Mucosa of gallbladder (tissue), 1 donor: ENCODE measurements at places on chromosomes 1 and 21. TPM values are rescaled to one million over a fixed set of nuclear protein-coding genes. Genes with fewer than 3 reads are reported as not detected.

- DNase-seq, result no peak
Observed at GRCh38 chr1:68271596-68271995, 39.3 kb upstream of the WLS start.

GRCh38 chr21:45931397-45931969 is 50.1 kb upstream of the COL6A1 start:
- DNase-seq, result no peak

GRCh38 chr1:23578997-23579363 is 19.7 kb upstream of the ID3 start:
- DNase-seq, result no peak

- no peak for DNase-seq
Observed at GRCh38 chr1:3037281-3038040, 16.2 kb downstream of the ACTRT2 start.

DNA sequence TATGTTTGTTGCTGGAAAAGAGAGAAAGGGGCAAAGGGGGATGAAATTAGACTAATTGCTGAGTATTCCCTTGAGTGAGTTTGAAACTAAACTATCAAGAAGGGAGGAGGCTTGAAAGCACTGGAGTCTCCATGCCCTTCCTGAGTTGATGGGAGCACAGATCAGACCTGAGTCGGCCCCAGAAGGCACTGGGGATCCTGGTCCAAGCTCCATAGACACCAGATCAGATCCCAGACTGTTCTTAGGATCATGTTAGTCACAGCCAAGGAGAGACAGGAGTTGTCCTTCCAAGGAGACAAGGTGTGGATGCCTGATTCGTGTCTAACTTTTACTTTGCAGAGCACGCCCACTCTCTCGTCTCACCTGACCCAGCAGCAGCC is 152.3 kb downstream of the NR5A2 start:
- no peak for DNase-seq

DNA sequence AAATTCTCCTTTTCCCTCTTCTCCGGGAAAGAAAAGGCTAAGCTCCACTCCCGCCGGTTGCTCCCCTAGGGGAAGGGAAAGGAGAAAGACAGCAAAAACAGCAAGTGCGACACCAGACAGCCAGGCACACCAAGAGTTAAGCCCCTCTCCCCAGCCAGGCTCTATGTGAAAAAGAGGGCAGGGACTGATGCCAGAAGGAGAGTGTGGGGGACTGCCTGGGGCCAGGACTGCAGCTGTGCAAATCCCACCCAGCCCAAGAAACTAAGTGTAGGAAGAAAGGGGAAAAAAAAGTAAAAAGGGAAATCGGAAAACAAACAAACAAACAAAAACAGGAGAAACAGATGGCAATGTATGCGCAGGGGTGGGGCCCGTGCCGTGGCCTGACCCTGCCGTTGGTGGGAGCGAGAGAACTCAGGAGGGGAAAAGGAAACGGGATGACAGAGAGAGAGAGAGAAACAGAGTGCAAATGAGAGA is 27.7 kb upstream of the FMO1 start:
- no peak for DNase-seq

DNA sequence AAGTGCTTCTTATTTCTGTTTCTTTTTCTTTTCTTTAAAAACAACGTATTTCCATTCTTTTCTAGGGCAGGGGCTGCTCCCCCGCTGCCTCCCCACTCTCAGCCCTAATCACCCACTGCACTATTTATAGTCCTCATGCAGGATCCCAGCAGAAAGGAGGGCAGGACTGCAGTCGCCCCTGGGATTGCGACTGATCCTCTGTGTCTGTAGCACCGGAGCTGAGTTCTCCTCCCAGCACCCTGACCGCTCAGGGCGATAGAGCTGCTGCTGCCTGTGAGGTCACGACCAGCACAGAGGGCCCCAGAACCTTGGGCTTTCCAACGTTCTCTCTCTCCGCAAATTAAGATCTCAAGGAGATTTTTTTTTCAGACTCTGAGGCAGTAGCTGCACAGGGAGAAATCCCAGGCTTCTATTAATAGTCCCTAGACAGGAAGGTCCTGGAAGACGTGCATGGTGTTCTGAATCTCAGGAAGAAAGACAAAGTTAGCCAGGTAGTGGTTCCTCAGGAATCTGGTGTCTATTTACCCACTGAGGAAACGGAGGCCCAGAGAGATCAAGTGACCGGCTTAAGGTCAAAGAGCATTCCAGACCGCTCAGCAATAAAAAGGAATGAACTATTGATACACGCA is 46.8 kb downstream of the PRAMEF20 start:
- no peak for DNase-seq

DNA sequence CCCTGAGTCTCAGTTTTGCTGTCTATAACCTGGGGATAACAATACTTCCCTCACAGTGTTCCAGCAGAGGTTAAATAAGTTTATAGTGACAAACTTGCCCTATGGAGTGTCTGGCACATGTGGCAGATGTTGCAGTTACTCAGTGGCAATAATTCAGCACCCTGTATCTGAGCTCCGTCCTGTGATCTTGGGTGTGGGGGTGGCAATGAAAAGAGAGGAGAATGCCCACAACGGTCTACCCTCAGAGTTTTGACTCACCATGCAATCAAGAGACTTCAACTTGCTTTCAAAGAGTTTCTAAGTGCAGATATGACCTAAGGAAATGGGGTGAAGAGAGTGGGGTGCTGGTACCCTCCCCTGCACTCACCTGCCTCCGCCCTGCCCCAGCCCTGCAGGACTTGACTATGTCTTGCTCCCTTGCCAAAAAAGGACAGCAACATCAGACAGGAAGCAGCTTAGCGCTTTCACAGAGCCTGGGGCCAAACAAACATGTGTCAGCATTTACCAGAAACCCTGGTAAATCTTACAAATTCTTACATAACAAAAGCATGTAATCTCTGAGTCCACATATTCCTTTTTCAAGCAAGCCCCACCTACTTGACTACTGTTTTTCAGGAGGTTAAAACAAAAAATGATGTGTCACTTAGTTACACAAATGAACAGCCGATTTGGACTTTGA is 185.1 kb upstream of the CAMK1G start:
- no peak for DNase-seq

DNA sequence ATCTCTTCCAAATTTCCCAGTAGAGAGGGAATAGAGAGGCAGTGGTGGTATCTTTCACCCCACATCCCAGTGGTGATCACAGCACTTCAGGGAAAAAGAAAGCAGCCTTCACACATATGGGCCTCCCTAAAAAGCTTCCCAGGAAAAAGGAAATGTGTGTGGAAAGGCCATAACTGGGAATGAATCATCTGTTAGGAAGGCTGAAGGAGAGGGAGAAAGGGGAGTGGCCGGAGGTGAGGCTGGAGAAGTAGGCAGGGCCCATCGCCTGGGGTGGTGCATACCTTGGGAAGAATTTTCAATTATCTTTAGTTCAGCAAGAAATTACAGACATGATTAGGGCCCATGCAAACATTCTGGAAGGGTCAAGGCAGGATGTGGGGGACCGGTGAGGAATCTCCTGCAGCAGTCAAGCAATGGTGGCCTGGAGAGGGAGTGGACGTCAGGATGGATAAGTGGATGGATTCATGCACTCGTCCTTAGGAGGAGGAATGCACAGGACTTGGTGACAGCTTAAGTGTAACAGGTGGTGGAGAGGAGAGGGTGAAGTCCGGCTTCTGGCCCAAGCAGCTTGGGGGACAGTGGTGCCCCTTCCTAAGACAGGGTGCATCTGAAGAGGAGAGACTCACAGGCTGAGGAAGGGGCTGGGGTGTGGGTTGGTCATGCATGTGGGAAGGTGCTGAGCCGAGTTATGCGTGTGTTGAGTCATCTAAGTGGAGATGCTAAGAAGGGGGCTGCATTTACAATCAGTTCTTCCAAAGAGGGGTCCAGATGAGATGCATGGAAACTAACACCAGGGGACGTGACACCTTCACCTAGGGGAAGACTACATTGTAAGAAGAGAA is 17.9 kb downstream of the HIVEP3 start:
- DNase-seq, result peak; percentile 5

DNA sequence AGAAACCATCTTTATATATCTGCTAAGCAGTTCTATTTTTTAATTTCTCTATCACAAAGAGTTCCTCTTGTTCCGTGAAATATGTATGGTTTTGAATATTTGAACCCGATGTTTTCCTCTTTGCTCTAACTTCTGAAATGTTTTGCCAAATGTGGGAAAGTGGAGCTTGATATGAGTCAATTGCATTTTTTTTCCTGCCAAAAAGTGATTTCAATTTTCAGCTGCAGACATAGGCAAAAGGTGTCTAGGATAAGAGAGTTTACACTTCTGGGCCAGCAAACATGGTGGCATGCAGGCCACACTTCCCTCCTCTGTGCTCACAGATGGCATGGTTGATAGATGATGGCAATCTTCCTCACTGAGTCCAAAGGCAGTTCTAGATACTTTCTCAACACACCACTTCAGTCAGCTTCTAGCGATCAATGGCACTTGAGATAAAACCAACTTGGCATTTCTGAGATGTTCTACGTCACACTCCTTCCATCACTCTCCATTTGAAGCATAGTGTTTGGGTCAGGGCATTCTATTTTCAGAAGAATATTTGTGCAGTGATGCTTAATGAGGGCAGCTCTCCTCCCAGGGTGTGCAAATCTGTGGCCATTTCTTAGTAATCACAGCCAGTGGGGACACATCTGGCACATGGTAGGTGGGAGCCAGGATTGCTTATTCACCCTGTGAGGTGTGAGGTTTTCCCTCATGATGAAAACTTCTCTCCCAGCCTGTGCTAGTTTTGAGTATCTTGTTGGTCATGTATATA is 54.4 kb upstream of the SCAF4 start:
- no peak for DNase-seq

DNA sequence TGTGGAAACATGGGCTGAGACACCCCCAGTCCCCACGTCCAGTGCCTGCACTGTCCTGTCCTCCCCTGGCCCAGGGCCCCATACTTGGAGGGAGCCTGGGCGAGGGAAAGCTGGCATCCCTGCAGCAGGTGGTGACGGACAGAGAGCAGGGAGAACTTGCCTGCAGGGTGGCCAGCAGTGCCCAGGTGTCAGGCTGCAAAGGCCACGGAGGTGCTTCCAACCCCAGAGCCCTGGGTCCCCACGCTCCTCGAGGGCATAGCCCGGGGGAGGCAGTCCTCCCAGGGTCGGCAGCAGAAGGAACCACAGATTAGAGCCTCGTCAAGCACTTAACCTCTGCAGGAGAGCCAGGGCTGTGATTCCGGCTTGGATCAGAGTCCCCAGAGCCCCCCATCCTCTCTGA is 77.5 kb downstream of the ARHGEF16 start:
- no peak for DNase-seq

- no peak for DNase-seq
Observed at GRCh38 chr1:174222166-174222949, 63.0 kb downstream of the RABGAP1L start.

DNA sequence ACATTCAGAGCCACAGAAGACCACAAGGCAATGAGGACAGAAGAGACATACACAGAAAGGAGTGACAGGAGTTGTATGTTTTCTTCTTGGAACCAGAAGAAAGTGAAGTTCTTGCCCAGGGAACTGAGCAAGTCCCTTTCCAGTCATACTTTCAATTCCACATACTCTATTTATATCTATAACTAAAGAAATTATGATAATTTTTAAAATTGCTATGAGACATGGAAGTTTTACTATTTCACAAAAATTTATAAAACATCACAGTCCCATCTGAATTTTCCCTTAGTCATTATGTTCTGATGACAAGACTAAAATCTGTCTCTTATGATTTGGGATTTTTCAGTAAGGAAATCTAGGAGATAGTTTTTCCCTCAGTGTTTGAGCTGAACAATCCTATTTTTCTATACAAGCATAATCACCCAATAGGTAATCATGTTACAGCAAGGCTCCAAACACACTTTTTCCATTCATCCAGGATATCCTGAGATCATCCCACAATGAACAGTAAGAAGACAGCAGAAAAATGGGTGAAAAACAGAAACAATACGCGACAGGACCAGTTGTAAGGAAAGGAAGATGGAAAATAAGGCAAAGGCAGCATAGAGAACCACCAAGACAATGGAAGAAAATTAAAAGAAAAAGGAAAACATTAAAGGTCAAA is 154.6 kb downstream of the VAV3 start:
- no peak for DNase-seq

- no peak for DNase-seq
Observed at GRCh38 chr1:25863486-25864262, 4.4 kb upstream of the AUNIP start.

GRCh38 chr1:38047603-38048141 is 1.1 kb upstream of the POU3F1 start:
- no peak for DNase-seq

GRCh38 chr1:20685741-20686140 is 24.6 kb upstream of the DDOST start:
- DNase-seq, result no peak

DNA sequence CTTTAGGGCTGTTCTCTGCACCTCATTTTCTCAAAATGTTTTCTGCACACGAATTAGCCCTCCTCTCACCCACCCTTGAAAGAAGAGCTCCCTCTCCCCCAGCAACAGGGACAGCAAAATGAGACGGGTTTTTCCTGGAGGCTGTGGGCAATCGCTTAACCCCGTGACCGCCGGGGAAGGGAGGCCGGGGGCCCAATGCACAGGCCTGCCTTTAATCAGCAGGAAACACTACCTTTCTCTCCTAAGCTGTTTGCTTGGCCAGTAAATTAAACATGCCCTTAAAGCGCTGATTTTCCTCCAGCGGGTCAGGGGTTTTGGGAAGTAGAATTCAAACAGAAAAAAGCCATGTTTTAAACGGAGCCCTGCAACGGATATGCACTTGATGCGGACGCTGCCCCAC is 114.4 kb downstream of the PRDM16 start:
- no peak for DNase-seq

DNA sequence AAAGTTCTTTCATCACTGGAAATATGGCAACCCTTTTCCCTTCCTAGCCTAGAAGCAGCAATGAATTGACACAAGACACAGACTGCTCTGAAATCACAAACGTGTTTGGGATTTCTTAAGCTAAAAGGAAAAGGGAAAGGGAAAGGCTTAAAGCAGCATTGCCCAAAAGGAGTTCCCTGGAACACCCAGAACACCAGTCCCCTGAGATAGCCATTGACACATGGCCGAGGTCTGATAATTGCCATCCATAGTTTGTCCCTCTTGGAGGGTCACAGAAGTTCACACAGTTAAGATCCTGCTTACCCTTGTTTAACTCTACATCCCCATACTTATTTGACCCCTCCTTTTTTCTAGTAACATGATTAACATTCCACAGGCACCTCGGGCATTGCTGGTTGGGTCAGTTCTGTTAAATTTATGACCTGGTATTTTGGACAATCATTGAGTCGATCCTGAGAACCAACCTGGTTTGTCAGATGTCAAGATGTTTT is 72.9 kb downstream of the ZNF281 start:
- DNase-seq, result no peak

GRCh38 chr1:116918714-116919357 is 9.1 kb downstream of the PTGFRN start:
- DNase-seq, result no peak

CCDC181 gene
- 5.6 TPM for total RNA-seq

KRTAP11-1 gene
- 0.23 TPM for total RNA-seq

TMEM200B gene
- 8.5 TPM for total RNA-seq

GBP1 gene
- 30.3 TPM for total RNA-seq

TMEM269 gene
- total RNA-seq, result 0.06 TPM

KRTAP7-1 gene
- not detected for total RNA-seq

ACTA1 gene
- 0.17 TPM for total RNA-seq

S100A14 gene
- total RNA-seq, result 56.9 TPM
